ENCODE measurements at places on chromosomes 7 and 10.

- no peak for DNase-seq
These were observed 4.1 kb upstream of the INTS1 start for GRCh38 chr7:1508277-1508758.

DNA sequence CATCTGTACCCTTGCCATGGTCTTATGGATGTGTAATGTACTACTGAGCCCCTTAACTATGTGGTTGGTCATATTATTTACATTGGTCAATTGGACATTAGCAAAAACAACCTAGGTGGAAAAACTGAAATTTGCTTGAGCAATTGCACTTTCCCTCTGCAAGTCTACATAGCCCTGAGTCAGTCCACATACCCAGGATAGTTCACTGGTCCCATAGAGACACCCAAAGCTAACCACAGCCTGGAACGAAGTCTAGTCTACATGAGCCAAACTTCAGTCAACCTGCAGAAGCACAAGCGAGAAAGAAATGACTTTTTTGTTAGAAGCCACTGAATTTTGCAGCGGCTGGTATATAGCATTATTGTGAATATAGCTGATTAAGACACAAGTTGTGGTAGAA is 37.6 kb upstream of the COL1A2 start:
- no peak for DNase-seq

GRCh38 chr7:108261560-108262255 is 131.5 kb upstream of the LAMB4 start:
- no peak for DNase-seq

DNA sequence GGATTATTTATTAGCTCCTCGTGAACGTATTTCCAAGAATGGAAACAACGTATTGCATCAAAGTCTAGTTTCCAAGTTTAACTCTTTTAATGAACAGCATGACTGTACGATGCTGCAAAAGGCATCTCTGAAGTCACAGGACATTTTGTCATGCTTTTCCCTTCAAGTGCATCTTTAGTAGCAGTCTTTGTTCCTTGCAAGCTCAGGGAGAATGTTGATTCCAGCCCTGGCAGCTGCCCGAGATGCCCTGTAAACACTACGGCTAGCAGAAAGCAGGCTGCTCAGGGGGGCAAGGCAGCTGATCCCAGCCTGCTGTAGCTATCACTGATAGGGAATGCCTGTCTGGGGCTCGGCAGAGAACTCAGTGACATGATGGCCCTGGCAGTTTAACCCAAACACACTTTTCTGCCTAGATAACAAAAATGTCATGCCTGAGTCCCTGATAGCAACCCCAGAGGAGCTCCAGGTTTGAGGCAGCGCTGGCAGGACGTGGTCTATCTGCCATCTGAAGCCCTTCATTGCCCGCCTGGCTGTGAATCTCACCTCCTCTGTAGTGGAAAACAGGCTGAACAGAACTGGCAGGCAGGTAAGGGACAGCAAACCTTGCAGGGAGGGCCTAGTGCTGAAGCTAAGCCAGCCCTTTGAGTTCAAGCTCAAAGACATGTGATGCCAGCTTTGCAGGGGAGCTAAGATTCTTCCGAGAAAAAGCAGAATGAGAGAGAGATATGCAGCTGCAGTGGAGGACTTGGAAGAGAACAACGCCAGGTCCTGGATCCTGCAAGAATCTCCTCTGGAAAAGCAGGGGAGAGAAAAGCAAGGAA is 264.6 kb downstream of the SNX10 start:
- no peak for DNase-seq

DNA sequence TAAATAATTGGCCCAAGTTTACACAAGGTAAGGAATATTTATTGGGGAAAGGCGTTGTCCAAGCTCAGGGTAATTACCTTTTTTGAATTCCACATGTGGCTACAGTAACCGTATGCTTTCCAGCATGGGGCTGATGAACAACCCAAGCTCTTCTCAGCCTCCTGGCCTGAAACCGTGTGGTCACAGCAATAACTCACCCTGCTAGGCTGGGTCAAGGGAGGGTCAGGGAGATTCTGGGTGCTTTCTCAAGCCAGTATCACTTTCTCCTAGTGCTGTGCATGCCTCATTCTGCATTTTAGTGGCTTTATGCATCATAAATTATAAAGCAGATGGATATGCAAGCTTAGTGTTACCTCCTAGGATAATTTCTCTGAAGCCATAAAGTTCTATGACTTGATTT is 273.9 kb downstream of the PAXIP1 start:
- DNase-seq, result no peak

DNA sequence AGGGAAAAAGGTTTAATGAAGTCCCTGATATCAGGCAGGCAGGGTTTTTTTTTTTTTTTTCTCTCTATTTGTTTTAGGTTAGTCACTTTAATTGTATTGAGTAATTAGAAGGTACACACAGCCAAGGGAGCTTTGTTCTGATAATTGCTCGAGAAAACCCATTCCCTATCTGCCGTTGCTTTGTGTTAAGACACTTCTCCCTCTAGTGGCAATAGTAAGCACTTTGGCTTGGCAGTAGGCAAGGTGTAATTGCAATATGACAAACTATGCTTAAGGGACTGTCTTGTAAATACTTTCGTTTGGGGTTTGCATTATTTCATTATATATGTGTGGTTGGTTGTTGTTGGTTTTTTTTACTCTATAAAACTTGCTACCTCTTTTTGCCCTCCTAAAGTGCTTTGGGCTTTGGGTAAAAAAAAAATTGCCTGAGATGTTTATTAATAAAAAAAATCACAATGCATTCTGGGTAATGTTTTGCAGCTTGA is 113.4 kb downstream of the BTRC start:
- no peak for DNase-seq

DNA sequence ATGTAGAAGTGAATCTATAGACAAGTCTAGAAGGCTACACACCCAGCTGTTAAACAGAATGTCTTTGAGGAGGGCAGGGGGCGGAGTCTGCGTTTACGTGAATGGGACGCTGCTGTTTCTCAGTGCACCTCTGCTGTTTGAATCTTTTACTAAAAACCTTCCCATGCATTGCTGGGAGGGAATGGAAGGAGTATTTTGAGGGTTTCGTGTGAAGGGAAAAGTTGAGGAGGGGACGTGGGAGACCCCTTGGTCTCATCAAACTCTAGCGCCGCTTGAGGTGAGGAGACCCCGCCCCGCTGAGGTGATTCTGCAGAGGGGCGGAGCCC is 492 bp upstream of the VCL start:
- DNase-seq, result no peak

- DNase-seq, result no peak
These were observed 67.9 kb downstream of the ZNF680 start for GRCh38 chr7:64494912-64495461.

DNA sequence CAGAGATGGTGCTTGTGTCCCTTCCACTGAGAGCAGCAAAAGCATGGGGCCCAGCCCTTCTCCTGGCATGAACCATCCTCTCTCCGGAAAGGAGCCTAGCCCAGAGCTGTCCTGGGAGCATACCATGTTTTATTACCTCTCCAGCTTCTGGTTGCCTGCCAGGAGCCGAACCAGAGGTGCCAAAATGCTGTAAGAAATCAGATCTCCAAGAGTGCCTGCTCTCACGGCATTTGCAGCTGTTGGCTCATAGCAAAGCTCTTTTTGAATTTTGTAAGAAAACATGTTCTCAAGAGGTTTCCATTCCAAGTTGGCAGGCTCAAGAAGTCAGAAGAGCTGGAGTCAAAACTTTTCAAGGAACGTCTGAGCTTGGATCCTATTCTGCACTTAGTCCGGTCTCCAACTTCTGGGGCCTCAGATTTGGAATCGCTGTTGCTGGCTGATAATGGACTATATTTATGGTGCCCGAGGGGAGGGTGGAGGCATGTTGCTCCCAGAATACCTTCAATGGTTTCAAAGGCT is 211.7 kb upstream of the MKI67 start:
- no peak for DNase-seq

- DNase-seq, result no peak
These were observed 10.9 kb downstream of the EIF4H start for GRCh38 chr7:74185016-74185415.

DNA sequence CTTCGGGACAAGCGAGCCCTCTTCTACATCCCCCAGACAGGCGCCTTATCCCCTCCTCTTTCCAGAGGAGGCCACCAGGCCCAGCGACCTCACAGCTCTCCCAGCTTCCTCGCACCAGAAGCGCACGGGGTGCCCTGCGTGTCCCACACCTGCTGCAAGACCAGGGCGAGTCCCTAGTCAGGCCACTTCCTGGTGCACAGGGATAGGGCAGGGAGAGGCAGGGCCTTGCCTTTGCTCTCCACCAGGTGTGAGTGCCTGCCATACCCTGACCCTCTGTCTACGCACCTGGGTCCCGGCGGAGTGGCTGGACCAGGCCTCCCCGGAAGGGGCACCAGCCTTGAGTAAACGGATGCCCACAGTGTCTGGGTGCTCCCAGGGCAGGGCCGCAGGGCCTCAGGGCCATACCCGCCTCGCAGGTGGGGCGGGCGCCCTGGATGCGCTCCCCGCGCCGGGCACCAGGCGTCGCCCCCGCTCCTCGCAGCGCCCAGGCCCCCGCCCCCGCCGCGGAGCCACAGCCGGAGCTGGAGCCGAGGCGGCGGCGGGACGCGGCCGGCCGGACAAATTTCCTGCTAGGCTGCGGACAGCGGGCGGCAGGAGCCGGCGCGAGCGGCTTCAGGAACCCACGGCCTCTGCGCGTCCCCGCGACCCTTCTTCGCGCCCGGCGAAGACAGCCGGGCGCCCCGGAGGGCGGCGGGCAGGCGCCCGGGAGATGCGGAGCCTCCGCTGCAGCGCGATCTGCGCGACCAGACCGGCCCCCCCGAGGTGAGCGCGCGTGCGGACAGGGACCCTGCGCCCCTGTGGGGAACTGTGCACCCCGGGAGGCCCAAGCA is at the start of gene PTPRE:
Gene PTPRE, plus strand, starts transcription at position 556 of the 830 bp plus-strand sequence. CDS start 133,779 bp downstream, outside the sequence.
- DNase-seq, result peak; percentile 27

- DNase-seq, result no peak
These were observed 925.1 kb downstream of the LRMDA start for GRCh38 chr10:76356557-76356956.
